ENCODE measurements at places on chromosomes 1 and 21.

- no peak for DNase-seq
These were observed 155.9 kb upstream of the L1TD1 start for GRCh38 chr1:62038594-62039284.

- no peak for DNase-seq
These were observed 636.4 kb downstream of the SMYD3 start for GRCh38 chr1:245870698-245871097.

GRCh38 chr1:44559330-44559729 lies 115.0 kb downstream of the TMEM53 start:
- DNase-seq, result no peak

DNA sequence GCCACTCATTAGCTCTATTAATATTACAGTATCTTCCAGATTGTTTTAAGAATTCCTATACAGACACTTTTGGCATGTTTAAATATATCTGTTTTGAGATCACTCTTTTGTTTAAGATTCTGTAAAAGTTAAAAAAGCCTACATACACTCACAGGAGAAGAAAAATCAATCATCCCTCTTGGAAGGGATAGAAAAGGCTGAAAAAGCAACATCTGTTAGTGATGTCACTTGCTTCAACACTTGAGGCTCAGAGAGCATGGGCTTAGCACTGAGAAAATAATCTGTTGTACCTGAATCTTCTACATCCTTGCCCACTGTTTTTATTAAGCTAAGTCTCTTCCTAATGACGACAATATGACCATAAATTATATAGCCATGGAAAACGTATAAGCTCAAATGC lies 127.0 kb downstream of the ZP4 start:
- no peak for DNase-seq

DNA sequence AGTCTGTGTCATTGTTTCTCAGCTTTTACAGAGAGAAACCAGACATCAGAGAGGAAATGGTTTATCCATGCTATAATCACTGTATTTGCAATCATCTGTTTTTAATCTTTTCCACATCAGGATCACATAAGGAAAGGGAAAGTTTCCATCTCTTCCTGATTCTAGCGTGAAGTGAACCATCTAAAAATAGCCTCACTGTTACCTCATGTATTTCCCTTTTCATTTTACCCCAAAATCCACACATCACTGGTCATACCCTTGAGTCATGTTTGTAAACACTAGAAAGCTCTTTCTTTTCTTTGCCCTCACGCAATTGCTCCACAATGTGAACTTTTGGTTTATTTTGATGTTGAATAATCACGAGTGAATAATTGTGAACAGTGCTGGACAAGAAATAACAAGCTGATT lies 146.0 kb downstream of the PLA2G4A start:
- DNase-seq, result no peak

GRCh38 chr1:65229754-65230339 lies 79.5 kb upstream of the DNAJC6 start:
- DNase-seq, result no peak

- no peak for DNase-seq
These were observed 30.0 kb downstream of the HIVEP3 start for GRCh38 chr1:41888756-41889155.

- DNase-seq, result no peak
These were observed 15.1 kb upstream of the ST6GALNAC3 start for GRCh38 chr1:76059451-76059850.

GRCh38 chr1:232282498-232282897 lies 347.4 kb downstream of the SIPA1L2 start:
- no peak for DNase-seq

DNA sequence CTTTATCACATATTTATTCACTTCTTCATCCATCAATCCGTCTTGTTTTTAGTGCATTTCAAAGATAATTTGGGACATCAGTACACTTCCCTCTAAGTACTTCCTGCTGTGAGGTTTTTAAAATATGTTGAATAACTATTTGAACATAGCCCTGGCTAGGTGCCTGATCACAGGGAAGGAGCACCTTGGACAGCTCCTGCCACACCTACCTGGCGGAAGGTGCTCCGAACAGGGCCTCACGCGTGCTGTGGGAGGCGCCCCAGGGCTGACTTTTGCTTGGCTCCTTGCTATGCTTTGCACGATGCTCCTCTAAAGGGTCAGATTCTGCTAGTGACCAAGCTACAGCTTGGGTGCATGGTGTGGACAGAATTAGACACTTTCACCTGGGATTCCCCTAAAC lies 4.9 kb upstream of the ATXN7L2 start:
- no peak for DNase-seq

- peak; percentile 23 for DNase-seq
These were observed 134.0 kb upstream of the IRF2BP2 start for GRCh38 chr1:234743791-234744611.

- DNase-seq, result no peak
These were observed 675 bp upstream of the TEKT2 start for GRCh38 chr1:36083219-36083618.

DNA sequence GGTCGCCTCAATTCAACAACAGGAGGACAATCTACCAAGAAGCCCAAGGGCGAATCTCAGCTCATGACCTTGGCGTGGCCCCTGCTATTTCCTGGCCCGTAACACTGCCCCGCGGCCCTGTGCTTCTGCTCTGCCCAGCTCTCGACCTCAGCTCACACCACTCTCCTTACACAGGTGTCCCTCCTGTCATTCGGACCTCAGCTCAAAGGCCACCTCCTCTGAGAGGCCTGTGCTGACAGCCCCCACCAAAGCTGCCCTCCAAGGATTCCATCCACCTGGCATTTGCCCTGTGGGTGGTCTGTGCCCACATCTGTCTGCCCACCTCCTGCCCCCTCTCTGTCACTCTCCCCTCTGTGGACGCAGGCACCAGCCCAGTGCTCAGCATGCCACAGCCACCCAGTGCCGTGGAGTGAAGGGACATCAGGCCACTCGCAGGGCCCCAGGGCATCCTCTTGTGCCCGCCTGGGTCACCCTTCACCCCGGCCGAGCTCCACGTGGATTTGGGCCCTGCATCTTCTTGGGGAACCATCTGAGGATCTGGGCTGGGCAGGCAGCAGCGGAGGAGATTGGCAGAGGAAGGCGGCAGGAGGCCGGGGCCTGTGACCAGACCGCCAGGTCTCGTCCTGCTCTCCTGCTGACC lies 70.3 kb downstream of the DHRS3 start:
- no peak for DNase-seq

- DNase-seq, result peak; percentile 50
These were observed 1.5 kb upstream of the PROX1 start for GRCh38 chr1:213986020-213986924.

DNA sequence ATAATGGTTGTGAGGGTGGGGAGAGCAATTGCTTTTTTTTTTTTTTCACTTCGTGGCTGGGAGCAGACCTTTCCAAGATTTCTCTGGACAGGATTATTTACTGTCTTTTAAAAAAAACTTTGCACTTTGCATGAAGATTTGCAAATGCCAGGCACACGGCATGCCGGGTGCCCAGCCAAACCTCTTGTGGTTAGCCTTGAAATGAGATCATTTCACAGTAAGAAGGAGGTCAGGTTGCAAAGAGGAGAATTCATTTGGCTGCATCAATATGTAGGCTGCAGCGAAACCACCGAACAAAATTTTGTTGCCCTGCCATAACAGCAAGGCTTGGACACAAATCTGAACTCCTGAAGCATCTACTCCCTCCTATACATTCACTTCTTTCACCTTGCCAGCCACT lies 36.5 kb upstream of the KCND3 start:
- no peak for DNase-seq

- DNase-seq, result no peak
These were observed 32.9 kb downstream of the NRIP1 start for GRCh38 chr21:15031790-15032357.

GRCh38 chr21:39311164-39311563 lies 2.3 kb downstream of the BRWD1 start:
- no peak for DNase-seq

DNA sequence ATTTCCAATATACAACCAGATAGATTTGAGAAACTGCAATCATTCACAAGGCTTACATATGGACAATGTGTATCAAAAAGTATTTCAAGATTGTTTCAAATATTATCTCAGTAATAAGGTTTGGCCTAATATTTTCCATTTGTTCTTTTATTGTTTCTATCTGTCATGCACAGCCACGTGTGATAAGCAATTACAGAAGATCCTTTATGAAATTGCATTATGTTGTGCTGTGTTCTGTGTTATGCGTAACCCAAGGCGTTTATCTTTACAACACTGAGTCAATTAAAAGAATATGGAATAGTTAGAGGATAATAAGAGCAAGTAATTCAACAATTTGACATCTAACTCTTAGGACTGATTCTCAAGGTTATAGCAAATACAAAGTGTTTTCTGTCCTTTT lies 1009.3 kb upstream of the PRMT6 start:
- no peak for DNase-seq

GRCh38 chr1:64302971-64303370 lies 99.5 kb downstream of the UBE2U start:
- DNase-seq, result no peak

- DNase-seq, result peak; percentile 54
These were observed 67.9 kb downstream of the PHACTR4 start for GRCh38 chr1:28437264-28437923.

- DNase-seq, result no peak
These were observed 35.6 kb upstream of the VASH2 start for GRCh38 chr1:212914789-212915188.

- no peak for DNase-seq
These were observed 112.6 kb downstream of the PLD5 start for GRCh38 chr1:242411901-242412300.

- DNase-seq, result no peak
These were observed 44.3 kb upstream of the HPDL start for GRCh38 chr1:45282351-45282750.

- peak; percentile 52 for DNase-seq
These were observed 19.7 kb upstream of the LMX1A start for GRCh38 chr1:165376041-165376810.

GRCh38 chr1:12640958-12641272 lies 3.0 kb upstream of the AADACL4 start:
- no peak for DNase-seq

GRCh38 chr1:11311816-11312755 lies 39.1 kb downstream of the UBIAD1 start:
- no peak for DNase-seq

- peak; percentile 76 for DNase-seq
These were observed 2.7 kb upstream of the HSPG2 start for GRCh38 chr1:21939650-21940374.

DNA sequence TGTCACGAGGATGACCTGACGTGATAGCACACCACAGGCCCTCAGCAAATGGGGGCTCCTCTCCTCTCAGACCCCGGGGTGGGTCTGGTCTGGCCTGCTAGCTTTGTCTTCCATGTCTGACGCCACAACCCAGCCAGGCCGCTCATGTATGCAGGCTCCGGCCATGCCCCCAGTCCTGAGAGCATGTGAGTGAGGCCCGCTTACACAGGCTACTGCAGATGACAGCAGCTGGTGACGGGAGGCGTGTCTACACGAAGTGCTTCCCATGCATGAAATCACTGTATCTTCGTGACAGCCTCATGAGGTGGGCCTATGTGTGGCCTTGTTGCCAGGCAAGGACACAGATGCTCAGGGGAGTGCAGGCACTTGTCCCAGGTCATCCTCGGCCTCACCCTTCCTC lies 16.4 kb downstream of the WNT4 start:
- DNase-seq, result no peak

GRCh38 chr1:183239220-183239742 lies 53.2 kb downstream of the LAMC2 start:
- no peak for DNase-seq

DNA sequence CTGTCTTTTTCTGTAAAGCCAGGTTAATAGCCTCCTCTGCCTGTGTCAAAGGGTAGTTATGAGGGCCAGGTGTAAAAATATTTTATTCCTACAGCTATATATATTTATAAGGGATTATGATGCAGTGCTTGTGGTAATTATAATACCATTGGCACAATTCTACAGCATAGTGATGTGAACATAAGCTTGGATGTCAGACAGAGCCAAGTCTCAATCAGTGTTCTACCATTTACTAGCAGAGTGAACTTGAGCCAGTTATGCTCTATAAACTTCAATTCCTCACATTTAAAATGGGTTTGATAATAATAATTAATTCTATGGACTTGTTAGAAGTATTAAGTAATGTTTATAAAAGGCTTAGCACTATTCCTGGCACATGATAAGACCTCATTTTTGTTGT lies 151.5 kb upstream of the L1TD1 start:
- DNase-seq, result no peak

DNA sequence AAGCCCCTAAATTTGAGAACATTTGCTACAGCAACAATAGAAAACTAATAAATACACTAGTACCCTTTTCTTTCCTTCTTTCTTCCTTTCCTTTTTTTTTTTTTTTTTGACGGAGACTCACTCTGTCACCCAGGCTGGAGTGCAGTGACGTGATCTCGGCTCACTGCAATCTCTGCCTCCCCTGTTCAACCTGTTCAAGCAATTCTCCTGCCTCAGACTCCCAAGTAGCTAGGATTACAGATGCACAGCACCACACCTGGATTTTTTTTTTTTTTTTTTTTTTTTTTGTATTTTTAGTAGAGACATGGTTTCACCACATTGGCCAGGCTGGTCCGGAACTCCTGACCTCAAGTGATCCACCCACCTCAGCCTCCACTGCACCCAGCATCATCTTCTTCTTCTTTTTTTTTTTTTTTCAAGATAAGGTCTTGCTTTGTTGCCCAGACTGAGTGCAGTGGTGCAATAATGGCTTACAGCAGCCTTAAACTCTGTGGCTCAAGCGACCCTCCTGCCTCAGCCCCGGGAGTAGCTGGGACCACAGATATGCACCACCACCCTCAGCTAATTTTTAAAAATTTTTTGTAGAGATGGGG lies 19.6 kb upstream of the CBR3 start:
- DNase-seq, result no peak

All from large intestine (tissue), 12 donors.